ENCODE measurements at places on chromosomes 11 and 22.

DNA sequence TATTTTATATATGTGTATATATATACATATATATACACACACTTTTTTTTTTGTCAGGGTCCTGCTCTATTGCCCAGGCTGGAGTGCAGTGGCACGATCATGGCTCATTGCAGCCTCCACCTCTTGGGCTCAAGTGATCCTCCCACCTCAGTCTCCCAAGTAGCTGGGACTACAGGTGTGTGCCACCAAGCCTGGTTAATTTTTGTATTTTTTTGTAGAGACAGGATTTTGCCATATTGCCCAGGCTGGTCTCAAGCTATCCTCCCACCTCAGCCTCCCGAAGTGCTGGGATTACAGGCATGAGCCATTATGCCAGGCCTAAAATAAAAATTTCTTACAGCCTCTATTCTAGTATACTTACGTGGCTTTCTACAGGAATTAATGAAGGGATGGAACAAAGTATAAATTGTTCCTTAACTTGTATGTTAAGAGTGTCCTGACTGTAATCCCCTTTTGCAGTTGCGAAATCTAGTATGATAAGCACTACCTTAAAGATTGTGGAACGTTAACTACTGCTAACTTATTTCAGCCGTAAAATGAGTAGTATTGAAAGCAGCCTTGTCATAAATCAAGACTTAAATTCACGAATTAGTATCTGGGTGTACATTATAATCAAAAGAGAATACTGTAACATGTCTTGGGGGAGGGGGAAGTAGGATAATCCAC, 2.1 kb downstream of the TRAF6 start:
- no peak for DNase-seq

GRCh38 chr11:43790444-43790794, 90.2 kb upstream of the ALKBH3 start:
- no peak for DNase-seq

DNA sequence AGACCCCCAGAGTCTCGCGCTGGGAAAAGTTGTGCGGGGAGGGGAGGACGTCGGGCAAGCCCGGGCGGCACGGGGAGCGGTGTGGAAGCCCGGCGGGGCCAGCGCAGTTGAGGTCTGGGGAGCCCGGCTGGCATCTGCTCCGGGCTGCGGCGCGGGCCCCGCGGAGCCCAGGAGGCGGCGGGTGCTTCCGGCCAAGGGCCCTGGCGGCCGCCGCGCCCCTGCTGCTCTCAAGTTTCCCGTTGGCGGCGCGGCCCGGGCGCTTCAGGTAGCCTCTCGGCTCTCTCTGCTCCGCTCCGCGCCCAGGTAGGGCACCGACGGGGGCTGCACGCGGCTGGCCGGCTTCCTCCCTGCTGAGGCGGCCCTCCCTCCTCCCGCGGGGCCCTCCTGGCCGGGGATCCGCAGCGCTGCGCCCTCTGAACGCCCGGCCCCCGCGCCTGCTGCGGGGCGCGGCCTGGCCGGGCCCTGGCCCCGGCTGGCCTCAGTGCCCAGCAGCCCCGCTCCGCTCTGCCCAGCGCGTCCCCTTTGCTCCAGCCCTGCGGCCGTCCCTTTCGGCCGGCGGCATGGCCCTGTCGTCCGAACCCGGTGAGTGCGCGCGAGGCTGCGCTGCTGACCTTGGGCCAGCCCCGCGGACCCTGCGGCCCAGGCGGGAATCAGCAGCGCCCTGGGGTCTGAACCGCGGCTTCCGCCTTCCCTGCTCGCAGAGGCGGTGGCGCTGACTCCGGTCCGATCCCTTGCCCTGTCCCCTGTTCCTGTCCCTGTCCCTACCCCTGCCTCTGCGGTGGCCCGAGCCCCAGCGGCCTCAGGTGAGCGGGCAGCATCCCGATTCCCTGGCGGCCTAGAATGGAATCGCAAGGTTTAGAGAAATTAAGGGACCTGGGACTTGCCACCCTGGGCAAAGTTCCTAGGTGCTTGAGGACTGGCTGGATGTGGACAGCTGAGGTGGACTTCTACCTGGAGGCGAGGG, 4.3 kb upstream of the AMPD3 start:
- peak; percentile 33 for DNase-seq

- DNase-seq, result peak; percentile 27
These were observed 6.7 kb upstream of the CCDC90B start for GRCh38 chr11:83292709-83293456.

Measured in activated CD4-positive, alpha-beta T cell treated with anti-CD3 and anti-CD28 coated beads, Interleukin-2, amount 50 U/mL, for 24 hours (primary cell).